ENCODE measurements at places on chromosomes 3 and 15. TPM values are rescaled to one million over a fixed set of nuclear protein-coding genes. Genes with fewer than 3 reads are reported as not detected.

The HRH1 gene
- total RNA-seq, result 2.3 TPM

The CD96 gene
- not detected for total RNA-seq

The KATNBL1 gene
- total RNA-seq, result 26.0 TPM

The EPHB3 gene
- 0.13 TPM for total RNA-seq

The C3orf49 gene
- not detected for total RNA-seq

The CCR3 gene
- total RNA-seq, result not detected

The ACVR2B gene
- 3.3 TPM for total RNA-seq

The NME9 gene
- total RNA-seq, result not detected

The FGF12 gene
- 1.0 TPM for total RNA-seq

The COLQ gene
- 1.9 TPM for total RNA-seq

The EFCC1 gene
- total RNA-seq, result 2.7 TPM

The PPP4R2 gene
- 43.8 TPM for total RNA-seq

The TNFAIP8L3 gene
- total RNA-seq, result 91.5 TPM

The SERPINI2 gene
- not detected for total RNA-seq

The RHCG gene
- not detected for total RNA-seq

The MUSTN1 gene
- total RNA-seq, result 0.25 TPM

The ADAMTSL3 gene
- total RNA-seq, result 22.2 TPM

The C2CD4B gene
- total RNA-seq, result 28.2 TPM

The CCR8 gene
- total RNA-seq, result not detected

The FGD5 gene
- 86.3 TPM for total RNA-seq

The OCA2 gene
- not detected for total RNA-seq

The DGKG gene
- total RNA-seq, result 2.2 TPM

The MORC1 gene
- not detected for total RNA-seq

The TRAT1 gene
- total RNA-seq, result not detected

The FETUB gene
- total RNA-seq, result not detected

The RAD51 gene
- 3.7 TPM for total RNA-seq
